Hematopoietic multipotent progenitor cell treated with erythropoietin and hydrocortisone succinate and interleukin-3 and kit ligand, for 6 days (in vitro differentiated cells): ENCODE measurements at places on chromosomes 1 and 21.
A peak's percentile ranks its signal among the peaks of the same experiment; 100 is the strongest.

DNA sequence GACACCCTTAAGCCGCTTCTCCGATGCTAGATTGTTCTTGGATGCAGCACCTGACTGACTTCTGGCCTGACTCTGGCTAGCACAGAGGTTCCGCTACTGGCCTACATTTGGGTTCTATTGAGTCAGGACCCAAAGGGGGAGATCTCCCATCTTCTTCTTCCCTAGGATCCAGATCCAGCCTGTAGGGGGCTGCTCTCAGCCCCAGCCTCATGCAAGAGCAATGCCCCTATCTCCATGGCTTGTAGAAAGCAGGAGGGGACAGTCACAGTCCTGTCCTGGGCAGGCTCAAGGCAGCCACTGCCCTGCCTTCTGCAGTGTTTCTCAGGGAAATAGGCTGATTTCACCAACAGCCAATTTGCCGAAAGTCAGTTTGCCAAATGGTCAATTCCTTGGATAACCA lies 6.3 kb upstream of the ADAR start:
- DNase-seq = no peak

DNA sequence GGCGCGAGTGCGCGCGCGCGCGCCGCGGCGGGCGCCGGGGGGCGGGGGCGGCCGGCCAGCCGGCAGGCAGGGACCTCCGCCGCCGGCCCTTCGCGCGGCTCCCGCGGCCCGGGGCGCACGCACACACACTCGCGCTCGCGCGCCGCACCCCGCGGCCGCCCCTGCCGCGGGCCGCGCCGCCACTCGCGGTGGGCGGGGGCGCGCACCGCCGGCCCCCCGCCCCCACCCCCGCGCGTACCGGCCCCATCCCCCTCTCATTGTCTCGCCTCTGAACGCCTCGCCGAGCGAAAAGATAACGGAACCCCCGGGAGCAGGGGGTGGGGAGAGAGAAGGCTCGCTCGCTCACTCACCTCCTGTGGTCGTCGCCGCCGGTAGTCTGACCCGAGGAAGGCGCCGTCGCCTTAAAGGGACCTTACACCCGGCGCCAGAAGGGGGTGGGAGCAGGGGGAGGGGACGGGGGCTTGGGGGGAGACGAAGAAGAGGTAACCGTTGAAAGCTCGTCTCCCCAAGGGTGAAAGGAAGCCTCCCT lies 428 bp downstream of the POGZ start:
- peak; percentile 80 for DNase-seq

DNA sequence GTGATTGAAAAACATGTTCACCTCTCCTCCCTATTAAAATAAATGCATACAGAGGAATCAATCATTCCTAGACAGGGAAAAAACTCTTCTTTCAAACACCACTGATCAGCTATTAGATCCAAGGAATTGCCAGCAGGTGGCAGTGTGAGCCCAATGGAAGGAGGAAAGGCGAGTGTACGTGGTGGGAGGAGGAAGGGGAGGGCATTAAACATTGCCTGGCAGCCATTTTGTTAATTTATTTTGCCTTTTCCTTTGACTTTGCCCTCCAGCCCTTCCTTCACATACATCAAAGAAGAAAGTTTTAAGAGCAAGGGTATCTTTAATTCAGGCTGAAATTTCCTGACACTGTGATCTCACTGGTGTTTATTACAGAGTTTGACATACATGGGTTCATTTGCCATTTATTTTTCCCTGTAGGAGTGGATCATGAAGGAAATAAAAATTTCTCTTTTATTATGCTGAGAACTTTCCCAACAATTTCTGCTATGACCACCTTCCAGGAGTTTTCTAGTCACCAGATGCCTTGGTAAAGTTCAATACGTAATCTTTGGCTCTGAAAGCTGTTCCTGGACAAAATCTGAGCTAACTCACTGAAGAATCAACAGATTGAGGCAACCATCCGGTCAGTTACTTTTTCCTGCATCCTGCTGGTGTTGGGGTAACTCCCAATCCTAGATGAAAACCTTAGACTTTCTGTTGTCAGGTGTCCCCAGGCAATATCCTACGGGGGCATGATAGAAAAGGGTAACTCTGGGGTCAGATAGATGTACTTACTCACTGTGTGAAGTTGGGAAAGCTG lies 1.9 kb upstream of the GNAI3 start:
- peak; percentile 98 for DNase-seq

GRCh38 chr1:28898405-28898881 lies 15.9 kb upstream of the EPB41 start:
- peak; percentile 74 for DNase-seq

DNA sequence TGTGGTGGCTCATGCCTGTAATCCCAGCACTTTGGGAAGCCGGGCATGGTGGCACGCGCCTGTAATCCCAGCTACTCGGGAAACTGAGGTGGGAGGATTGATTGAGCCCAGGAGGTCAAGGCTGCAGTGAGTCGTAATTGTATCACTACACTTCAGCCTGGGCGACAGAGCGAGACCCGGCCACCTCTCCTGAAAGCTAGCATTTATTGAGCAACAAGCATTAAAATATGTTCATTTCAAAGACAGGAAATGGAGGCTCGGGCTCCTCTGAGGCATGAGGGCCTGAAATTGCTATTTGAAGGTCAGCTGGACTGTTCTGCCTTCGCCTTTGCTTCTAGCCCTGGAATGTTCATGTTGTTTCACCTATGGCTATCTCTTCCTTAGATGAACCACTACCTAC lies 34.5 kb downstream of the SPATA21 start:
- no peak for DNase-seq
